ENCODE measurements at places on chromosomes 12 and 14.

DNA sequence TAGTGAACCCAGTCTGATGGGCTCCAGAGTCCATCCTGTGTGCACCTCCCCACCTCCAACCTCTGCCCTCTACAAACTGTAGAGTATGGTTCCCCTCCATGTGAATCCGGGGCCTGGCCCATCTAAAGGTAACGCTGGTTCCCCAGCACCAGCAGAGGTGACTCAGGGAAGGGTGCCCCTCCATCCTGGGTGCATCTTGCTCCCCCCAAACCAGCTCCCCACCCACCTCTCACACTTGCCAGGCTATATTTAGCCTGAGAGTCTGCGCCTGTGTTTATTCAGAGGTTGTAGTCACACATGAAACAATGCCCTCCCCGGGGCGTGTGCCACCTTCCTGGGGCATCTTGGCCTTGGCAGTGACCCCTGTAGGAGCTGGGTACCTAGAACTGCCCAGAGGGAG, 26.2 kb downstream of the RASAL1 start:
- DNase-seq, result no peak

DNA sequence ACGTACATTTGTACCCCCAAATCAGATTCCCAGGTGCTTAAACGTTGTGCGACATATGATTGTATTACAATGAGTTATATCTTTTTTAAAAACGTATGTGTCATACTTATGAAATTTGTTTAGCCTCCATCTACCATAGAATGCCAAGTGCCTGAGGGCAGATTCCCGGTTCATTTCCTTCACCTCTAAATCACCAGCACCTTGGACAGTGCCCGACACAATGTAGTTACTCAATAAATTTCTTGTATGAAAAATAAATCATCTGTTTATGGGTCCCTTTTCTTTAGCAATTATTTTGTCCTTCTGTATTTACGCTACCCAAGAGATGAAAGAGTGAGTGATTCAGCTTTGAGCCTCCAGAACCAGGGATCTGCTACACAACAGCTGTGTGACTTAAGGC, 157.4 kb downstream of the TBX5 start:
- DNase-seq, result no peak

DNA sequence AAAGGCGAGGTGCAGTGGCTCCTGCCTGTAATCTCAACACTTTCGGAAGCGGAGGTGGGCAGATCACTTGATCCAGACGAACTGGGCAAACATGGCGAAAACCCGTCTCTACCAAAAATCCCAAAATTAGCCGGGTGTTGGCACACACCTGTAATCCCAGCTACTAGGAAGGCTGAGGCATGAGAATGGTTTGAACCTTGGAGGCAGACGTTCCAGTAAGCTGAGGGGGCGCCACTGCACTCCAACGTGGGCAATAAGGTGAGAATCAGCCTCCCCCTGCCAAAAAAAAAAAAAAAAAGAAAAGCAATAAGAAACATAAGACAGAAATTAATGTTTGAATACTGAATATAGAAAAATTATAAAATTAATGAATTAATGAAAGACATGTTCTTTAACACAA, 928.7 kb downstream of the LRFN5 start:
- no peak for DNase-seq

DNA sequence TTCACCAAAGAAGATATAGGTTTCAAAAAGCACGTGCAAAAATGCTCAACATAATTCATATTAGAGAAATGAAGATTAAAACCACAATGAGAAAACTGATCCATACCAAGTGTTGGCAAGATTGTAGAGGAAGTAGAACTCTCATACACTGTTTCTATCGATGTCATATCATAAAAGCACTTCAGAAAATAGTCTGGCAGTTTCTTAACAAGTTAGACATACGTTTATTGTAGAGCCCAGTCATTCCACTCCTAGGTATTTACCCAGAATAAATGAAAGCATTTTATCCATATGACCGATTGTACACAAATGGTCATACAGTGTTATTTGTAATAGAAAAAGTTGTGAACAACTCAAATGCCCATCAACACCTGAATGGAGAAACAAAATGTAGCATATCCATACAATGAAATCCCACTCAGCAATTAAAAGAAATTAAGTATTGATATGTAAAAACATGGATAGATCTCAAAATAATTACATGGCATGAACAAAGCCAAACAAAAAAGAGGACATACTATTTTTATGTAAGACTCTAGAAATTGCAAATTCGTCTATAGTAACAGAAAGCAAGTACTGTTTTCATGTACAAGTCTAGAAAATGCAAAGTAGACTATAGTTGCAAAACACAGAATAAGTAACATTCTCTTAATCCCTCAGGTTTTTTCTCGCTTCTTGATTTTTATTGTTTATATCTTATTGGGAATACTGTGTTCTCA, 41.0 kb downstream of the USP15 start:
- DNase-seq, result no peak

DNA sequence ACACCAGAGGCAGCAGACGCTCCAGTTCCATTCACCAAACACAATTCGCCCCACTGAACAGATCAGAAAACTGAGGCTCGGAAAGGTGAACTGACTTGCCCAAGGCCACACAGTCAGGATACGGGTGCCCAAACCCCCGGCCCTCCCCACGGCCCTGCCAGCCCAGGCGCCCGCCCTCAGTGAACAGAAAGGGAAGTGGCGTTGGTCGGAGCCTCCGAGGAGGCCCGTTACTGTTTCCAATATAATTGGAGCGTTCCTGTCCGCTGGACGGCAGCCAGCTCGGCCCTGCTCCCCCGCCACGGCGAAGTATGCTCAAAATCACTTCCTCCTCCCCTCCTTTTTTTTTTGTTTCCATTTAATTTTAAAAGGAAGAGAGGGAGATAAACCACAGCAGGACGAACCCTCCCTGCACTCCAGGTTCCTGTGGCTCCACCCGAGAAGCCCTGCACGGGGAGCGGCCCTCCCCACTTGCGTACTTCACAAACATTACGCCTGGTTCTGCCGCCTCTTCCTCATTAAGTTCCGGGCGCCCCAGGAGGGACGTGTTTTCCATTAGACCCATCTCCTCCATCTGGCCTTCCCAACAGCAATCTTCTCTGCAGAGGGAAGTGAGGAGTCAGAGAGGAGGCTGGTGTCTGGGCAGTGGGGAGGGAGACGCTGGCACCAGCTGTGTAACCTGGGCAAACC, 61.1 kb downstream of the NCOR2 start:
- DNase-seq, result no peak

- no peak for DNase-seq
These were observed 22.7 kb upstream of the PNMA1 start for GRCh38 chr14:73736842-73737241.

GRCh38 chr14:99260116-99260515, 11.9 kb downstream of the BCL11B start:
- DNase-seq, result no peak

DNA sequence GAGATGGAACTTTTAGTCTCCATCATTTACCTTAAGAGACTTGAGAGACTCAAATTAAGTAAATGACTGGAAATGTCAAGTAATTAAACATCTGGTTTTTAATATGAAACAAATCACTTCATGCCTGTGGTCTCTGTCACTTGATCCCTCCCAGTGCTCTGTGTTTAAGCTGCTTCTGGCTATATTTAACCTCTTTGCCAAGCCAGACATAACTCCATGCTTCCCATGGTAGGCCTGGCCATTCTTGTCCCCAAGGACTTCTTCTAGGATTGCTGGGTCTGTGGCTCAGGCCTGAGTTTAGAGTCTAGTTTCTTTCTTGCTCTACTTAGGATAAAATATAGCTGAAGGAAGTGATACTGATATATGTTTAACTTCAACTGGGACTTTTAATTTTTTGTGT, 1013.6 kb downstream of the FLRT2 start:
- no peak for DNase-seq

- DNase-seq, result no peak
These were observed 77.6 kb upstream of the NID2 start for GRCh38 chr14:52146504-52146903.

Measured in ecto neural progenitor cell (in vitro differentiated cells).